ENCODE measurements at places on chromosomes 7 and 10. TPM values are rescaled to one million over a fixed set of nuclear protein-coding genes. Genes with fewer than 3 reads are reported as not detected.

Gene PRKG1
- 14.5 TPM for total RNA-seq

Gene CCSER2
- total RNA-seq: 43.9 TPM

Gene GIMAP6
- 27.0 TPM for total RNA-seq

Gene MYO3A
- total RNA-seq: 0.39 TPM

DNA sequence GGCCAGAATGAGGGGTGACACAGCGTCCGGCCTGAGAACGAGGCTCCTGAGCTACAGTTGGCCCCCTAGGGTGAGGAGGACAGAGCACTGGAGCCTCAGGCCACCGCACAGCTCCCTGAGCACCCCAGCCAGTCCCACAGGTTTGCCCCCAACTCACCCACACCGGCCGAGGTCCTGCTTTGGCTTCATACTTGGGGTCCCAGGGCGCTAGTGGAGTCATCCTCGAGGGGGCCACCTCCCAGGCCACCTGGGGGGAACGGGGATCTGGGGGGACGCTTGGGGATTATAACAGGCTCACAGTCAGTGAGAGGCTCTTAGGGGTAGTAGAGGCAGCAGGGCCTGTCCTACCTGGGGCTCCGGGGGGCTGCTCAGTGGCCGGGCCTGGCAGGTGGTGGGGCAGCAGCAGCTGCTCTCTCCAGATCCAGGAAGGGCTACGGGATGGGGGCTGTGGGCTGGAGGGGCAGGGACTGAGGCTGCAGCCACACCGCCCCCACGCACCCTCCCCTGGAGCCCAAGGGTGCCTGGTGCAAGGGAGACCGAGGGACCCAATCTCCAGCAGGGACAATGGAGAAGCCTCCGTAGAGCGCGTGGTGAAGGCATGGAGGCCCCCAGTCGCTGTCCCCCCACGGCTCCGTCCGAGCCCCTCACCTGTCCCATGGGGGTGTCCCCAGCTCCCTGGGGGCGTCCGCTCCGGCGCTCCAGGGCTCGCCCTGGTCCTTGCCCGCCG lies 588 bp downstream of the SAP25 start:
- no peak for DNase-seq

DNA sequence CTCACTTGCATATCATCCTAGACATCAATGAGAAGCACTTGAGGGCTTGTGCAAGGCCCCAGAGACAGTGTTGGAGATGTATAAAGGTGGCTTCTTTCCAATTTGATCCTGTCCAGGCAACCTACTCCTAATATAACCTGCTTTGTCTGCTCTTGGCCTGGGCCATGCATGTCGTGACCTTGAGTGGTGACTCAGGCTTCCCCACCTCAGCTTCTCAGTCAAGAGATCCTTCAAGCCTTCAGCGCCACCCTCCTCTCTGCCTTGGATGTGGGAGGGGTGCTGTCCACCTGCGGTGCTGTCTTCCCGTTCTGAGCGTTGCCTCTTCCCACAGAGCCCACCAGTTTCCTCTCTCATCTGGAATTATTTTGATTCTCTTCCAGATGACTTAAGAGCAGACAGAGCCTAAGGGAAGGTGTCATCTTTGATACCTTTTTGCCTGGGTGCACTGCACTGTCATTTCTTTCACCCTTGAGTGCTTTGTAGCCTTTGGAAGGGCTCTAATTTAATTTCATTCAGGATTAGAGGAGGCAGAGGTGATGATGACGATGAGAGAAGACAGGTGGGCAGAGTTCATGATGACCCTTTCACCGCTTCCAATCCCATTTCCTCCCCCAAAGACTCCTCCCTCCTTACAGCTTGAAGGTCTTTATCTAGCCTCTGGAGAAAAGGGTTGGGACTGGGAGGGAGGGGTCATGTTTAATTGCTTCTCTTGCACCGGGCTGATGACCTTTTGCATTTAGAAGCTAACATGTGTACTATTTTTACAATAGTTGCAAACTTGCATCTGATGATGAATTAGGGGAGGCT lies 6.9 kb downstream of the LSMEM1 start:
- no peak for DNase-seq

- DNase-seq: no peak
These were observed 48.6 kb downstream of the DGKI start for GRCh38 chr7:137798073-137798763.

- no peak for DNase-seq
These were observed 111.7 kb downstream of the PARP12 start for GRCh38 chr7:139950881-139951525.

GRCh38 chr10:7913126-7913872 lies 95.0 kb downstream of the TAF3 start:
- DNase-seq: no peak
